Islet precursor cell (in vitro differentiated cells): ENCODE measurements at places on chromosomes 1 and 21.

DNA sequence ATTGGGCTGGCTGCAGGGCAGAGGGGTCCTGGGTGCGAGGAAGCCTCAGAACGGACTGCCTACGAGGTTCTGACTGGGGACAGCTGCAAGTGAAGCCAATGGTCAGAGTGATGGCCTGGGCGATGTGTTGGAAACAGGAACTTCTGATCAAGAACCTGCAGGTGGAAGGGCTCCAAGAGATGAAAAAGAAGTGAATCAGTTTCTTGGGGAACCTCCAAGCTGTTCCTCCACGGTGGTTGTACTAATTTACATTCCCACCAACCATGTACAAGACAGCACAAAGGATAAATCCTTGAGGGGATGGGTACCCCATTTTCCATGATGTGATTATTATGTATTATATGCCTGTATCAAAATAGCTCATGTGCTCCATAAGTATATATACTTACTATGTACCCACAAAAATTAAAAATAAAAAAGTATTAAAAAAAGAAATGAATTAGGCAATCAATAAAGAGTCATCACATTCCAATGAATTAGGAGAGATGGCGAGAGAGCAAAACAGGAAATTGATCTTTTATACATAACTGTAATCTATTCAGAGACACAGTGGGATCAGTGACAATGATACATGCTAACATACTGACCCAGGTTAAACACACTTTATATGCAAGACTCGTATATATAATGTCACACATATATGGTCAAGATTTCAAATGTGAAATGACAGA, 58.1 kb downstream of the PTPN14 start:
- peak; percentile 43 for DNase-seq

- no peak for DNase-seq
Measured at GRCh38 chr1:43455213-43455889, 1.6 kb upstream of the HYI start.

DNA sequence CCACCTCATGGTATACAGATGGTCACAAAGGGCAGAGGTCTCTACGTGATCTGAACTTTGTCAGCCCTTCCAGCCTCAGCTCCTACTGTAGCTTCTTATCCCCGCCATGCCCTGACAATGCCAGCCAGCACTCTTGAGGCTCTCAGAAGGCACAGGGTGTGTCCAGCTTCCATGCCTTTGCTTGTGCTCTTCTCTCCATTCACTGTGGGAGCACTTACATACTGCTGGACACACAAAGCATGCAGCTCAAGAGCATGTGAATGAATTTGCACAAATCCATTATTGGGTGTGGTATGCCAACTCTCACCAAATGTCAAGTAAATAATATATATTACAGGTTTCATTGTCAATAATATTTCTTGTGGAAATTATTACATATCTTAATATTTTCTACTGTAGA, 36.4 kb upstream of the MAP10 start:
- DNase-seq, result no peak

GRCh38 chr1:206678490-206678889, 6.2 kb upstream of the MAPKAPK2 start:
- no peak for DNase-seq

GRCh38 chr1:205541161-205541886, 36.9 kb downstream of the CDK18 start:
- DNase-seq, result peak; percentile 43

GRCh38 chr1:213245260-213245910, 194.3 kb downstream of the RPS6KC1 start:
- DNase-seq, result no peak

DNA sequence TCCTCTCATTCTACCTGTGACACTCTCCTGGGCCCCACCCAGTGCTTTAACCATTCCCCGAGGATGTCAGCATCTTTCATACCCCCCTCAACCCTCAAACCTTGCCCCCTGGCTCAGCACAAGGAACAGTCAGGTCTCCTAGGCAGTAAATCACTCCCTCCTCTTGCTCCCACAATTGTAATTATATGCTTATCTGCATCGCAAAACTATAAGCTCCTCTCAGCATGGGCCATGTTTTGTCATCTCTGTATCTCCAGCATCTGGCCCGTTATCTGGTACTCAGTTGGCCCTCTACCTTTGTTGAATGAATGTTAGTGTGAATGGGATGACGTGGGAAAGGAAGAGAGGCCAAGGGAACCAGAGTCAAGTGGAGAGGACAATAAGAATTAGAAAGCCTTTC, 2.8 kb upstream of the ELOVL1 start:
- DNase-seq, result no peak

DNA sequence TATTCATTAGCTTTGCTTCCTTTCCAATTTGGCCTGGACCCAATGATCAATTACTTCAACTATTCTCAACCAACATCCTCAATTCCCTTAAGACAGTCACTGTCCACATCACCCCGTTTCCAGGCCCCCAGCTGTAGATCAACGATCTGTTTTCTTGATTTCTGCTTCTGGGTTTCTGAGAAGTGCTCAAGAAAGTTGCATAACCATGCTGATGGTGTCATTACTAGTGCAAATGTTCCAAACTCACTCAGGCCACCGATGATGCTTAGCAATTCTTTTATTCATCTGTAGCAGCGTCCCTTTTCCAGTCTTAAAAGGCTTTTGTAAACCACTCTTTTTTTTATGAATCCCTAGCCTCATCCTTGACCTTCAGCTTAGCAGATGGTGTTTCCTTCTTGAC, 155.8 kb upstream of the PTGFR start:
- DNase-seq, result no peak

DNA sequence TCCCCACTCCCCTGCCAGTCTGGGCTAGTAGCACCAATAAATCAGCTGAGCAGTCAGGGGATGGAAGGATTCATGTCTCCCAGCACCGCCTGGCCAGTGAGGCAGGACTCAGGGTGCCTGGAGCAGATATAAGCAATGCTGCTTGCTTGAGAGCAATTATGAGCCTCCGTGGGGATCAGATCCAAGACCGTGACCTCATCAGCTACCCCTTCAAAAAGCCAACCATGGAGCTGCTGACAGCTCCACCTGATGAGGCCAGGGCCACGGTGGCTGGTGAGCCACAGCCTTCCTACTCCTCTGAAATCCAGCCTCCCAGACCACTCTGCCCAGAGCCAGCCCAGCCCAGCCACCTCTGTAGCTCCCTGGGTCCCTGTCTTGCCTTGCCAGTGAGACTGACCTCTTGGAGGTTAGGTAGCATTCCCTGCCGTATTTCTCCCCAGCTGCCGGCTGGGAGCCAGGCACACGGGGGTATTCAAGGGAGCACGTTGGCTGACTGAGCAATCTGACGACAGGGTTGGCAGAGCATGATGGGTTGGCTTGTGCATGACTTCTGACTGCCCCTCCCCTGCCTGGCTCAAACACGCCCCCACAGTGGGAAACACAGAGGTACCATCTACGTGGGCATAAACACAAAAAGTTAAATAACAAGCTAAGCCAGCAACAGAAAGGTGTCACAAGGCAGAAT, 28.4 kb downstream of the SYT2 start:
- DNase-seq, result no peak

DNA sequence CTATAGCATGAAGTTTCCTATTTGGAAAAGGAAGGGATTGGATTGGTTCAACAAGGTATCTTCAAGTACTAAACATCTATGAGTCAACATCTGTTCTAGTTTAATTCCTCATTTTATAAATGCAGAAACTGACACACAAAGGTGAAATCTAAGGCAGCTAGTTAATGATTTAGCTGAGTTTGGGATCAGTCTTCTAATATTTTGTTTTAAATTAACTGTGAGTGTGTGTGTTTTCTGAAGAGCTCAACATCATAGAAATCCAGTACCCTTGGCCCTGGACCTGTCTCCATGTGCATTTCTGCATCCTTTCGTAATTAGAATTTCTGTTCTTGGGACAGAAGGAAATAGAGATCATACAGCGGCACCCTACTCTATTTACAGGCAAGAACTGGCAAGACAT, 105.9 kb downstream of the RGS2 start:
- DNase-seq, result no peak

DNA sequence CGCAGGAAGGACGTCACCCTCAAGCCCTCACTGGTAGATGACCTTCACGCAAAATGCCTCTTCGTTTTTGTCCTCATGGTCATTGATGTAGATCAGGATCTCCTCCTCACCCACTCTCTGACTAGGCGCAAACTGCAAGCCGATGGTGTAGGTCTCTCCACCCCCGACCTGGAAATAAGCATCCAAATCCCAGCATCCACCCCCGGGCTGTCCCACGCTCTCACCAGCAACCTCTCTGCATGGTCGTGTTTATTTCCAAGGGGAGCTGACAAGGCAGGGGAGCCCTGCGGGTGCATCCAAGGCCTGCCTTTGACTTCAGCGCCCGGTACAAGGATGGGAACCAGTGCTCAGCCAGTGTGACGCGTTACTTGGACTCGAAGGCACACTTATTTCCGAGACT, 129.0 kb downstream of the NPHP4 start:
- DNase-seq, result no peak

- DNase-seq, result no peak
Measured at GRCh38 chr1:23720256-23720995, 22.8 kb upstream of the ELOA start.

GRCh38 chr1:2909797-2910196, 108.3 kb upstream of the TTC34 start:
- no peak for DNase-seq
